Renal pelvis (tissue), 12 donors: ENCODE measurements at places on chromosomes 6 and 20. TPM values are rescaled to one million over a fixed set of nuclear protein-coding genes. Genes with fewer than 3 reads are reported as not detected.

- no peak for DNase-seq
These were observed 16.2 kb downstream of the HLA-DPB1 start for GRCh38 chr6:33091957-33092356.

DNA sequence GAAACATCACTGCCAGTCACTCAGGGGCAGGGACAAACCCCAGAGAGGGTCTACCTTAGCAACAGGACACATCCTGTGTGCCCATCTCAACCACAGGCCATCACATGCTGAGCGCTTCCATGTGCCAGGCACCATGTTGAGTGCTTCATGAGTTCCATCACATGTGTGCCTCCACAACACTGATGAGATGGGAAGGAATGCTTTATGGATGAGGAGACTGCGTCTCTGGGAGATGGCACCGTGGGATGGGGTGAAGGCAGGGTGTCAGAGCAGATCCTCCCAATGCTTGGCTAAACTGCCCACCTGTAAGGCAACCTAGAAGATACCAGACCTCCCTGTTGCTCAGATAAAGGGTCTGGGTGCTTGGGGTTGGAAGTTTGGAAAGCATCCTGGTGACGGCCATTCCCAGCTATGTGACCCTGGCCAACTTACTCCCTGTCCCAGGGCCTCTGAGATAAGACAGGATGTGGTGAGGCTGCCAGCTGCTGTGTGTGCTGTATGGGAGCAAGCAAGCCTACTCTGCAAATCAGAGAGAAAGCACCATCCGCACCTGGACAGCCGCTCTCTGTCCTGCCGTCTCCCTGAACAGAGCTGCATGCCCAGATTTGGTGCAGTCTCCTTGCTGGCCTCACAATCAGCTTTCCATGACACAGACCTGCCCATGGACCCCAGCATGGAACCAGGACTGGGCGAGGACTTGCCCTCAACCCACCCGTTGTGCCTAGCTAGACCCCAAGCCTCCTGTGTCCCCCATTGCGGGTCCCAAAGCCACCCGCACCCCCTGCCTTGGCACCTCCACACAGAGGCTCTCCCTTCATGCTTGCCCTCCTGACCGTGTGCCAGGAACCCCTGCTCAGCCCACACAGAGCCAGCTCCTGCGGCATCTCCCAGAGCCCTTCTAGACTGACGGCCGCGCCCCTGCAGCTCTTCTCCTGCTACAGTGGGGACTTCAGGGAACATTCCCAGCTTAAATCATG is 143.7 kb downstream of the SYNDIG1 start:
- DNase-seq: no peak

DNA sequence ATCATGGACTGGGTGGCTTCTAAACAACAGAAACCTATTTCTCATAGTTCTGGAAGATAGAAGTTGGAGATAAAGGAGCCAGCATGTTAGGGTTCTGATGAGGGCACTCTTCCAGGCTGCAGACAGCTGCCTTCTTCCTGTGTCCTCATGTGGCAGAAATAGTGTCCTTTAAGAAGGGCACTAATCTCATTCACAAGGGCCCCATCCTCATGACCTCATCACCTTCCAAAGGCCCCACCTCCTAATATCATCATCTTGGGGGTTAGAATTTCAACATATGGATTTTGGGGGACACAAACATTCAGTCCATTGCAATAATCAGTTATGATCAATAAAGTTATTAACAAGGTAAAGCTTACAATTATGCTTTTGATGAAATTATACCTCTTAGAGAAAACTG is 130.8 kb upstream of the SLC22A23 start:
- no peak for DNase-seq

KIF25 gene
- 0.25 TPM for polyA plus RNA-seq

- no peak for DNase-seq
These were observed 90.7 kb downstream of the KHDC1L start for GRCh38 chr6:73134588-73134987.

DNA sequence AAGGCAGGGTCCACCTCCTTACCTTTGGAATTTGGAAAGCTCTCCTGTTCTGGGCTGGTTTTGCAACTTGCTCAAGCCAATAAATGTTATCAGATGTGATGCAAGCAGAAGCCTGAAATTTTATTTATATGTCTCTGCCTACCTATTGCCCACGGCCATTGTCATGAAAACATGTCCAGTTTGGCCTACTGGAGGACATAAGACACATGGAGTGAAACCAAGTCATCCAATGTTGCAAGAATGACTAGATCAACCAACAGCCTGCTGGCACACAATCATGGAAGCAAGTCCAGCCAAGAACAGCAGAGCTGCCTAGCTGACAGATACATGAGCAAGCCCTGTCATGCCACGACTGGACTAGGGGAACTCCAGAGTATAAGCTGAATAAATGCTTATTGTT is 56.7 kb upstream of the IRAK1BP1 start:
- DNase-seq: no peak

ZNF334 gene
- 24.1 TPM for polyA plus RNA-seq

DNA sequence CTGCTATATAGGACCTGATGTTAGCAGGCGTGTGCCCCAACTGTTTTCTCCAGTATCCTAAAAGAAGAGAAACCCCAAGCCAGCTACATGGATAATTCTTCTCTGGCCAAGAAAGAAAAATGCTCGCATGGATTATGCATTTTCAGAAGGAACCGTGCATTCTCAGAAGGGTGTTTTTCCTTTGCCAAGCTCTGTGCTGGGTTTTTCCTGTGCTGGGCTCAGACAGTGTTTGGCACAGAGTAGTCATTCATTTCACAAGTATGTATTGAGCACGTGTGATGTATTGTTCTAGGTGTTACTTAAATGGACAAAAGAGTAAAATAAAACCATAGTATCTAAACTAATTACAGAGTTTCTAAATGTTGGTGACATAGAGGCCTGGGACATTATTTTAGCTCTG is 62.7 kb upstream of the ZNF133 start:
- DNase-seq: no peak

GPR63 gene
- polyA plus RNA-seq: 2.7 TPM

DNA sequence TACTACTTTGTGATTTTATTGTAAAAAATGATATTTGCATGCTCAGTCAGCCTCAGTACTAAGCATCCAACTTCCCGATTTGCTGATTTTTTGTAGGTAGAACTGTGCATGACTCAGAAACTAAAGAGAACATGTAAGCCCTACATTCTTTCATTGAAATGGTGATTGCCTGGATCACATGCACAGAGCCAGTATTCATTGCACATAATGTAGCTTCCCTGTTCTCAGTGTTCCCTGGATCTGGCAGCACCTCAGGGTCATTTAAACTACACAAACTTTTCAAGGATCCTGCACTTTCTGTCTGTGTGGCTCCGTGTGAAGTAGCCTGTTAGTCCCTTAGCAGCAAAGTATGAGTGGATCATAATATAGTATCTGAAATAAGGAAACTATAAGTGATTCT is 422.9 kb upstream of the AGPAT4 start:
- no peak for DNase-seq

TBXT gene
- polyA plus RNA-seq: not detected

DNA sequence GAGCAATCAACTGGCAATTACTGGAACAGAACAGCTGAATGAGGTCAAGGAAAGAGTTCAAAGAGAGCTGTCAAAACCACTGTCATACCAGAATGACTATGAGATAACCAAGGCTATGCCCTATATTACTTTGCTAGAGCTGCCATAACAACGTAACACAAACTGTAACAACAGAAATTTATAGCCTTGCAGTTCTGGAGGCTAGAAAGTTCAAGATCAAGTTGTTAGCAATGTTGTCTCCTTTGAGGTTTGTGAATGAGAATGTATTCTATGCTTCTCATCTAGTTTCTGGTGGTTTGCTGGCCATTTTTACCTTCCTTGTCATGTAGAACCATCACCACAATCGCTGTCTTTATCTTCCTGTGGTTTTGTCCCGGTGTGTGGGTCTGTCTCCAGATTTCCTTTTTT is 1323.0 kb upstream of the GJE1 start:
- no peak for DNase-seq

DNA sequence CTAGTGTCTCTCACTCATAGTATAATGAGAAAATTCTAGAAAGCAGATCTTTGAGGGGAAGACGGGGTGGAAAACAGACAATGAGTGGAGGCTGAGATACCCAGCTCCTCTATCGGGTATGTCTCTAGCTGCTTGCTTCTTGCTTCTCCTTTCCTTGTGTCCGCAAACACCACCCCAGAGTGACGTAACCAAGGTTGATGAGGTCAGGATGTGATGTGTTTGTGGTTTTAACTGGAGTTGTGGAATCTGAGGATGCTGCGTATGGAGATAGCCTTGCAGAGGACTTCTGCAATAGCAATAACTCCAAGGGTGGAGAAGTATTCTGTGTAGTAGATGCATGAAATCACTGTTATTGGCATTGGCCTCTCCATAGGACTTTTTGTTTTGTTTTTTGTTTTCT is 132.7 kb upstream of the IFNGR1 start:
- no peak for DNase-seq

SLC35F1 gene
- 2.7 TPM for polyA plus RNA-seq

DNA sequence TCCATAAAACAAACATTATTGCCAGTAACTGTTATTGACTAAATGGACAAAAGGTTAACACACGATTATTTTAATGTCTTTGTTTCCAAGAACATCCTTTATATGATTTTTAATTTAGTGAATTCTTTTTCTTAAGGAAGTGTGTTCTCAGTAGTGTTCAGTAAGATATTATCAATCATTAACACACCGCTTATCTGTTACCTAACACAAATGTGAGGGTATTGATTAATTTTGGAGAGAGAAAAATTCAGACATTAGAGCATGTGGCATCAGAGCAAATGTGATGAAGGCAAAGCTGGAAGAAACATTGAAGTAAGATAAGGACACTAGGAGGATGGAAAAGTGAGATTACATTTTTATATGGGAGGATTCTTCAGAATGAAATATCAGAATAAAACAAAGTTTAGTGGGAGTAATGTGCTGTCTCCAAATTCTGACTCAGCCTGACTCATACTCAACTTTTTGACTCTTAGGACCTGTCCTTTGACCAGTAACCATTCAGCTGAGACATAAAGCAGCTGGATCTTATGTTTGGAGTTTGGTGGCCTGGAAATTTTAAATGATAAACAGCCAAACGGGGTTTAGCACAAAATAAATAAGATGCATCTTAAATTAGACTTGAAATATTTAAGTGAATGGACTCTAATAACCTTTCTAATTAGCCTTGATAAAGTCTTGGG is 348.6 kb downstream of the CD109 start:
- peak; percentile 45 for DNase-seq

DNA sequence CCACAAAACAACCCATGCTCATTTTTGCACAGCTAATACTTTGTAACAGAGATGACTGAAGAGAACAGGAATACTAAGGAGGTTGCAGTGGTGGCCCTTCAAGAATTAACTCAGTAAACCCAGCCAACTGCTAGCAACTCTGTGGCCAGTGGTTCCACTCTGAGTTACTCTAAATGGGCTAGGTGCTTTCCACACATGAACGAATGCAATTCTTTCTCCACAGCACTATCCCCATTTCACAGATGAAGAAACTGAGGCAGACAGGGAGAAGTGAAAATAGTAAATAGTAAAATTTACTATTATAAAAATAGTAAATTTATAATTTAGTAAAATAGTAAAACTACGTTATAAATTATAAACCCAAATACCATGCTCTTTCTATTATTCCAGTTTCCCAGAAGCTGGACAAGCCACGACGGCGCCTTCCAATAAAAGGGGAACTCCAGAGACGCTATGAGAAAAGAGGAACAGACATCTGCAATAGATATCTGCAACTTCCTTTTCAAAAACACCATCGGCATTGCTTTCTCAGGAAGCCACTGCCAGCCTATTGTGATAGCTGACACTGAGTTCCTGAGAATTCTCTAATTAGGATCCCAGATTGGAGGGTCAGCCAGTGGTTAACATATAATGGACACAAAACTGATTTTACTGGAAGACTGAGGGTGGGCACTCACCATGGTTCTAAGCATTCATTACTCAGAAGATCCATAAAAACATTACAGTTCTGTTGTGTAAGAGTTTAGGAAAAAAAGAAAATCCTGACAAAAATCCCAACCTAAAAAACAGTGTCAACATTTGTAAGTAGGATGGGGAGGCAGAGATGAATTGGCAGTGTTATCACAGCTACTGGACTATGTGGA is 16.2 kb downstream of the FKBP1A start:
- DNase-seq: no peak

CALHM5 gene
- polyA plus RNA-seq: 2.2 TPM

DNA sequence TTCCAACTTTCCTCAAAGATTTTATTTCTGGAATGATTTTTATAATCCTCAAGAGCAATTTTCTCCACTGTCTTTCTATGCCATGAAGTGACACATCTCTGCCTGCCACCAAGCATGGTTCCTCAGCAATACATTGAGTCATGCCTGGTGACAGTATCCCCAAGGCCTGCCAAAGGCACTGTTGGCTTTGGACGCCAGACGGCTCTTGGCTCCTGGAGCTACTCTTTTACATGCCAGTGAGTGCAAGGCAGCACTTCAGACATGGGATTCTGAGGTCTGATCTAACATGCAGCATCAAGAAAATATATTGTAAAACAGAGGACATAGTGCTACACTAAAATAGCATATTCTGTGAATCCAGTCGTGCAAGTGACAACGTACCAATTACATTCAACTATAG is 20.1 kb upstream of the PLEKHG1 start:
- no peak for DNase-seq

GRCh38 chr6:45209762-45210161 is 118.4 kb upstream of the RUNX2 start:
- DNase-seq: no peak

DNA sequence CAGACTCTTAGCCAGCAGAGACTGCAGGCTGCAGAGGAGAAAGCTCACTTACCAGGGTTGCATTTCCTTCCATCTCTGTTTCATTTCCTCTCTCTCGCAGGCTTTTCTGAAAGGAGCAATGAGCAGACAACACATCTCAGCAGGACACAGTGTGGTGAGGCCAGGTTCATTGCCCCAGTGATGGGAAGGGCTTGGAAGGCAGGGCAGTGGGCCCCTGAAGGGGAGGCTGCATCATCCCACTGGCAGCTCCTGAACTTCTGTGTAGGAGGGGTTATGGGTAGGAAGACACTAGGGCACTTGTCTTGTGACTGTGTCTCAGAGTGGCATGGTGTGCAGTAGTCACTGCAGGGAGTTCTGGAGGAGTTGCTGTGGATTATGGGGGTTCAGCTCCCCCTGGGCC is 246.8 kb downstream of the QKI start:
- no peak for DNase-seq

- no peak for DNase-seq
These were observed 119.8 kb downstream of the BANF2 start for GRCh38 chr20:17819395-17820093.

GRCh38 chr6:149318581-149319286 is 1.2 kb downstream of the TAB2 start:
- no peak for DNase-seq

TREML2 gene
- polyA plus RNA-seq: 0.16 TPM

CTCFL gene
- 2.5 TPM for polyA plus RNA-seq

- no peak for DNase-seq
These were observed 3.8 kb upstream of the SIRPB1 start for GRCh38 chr20:1623501-1624205.

DNA sequence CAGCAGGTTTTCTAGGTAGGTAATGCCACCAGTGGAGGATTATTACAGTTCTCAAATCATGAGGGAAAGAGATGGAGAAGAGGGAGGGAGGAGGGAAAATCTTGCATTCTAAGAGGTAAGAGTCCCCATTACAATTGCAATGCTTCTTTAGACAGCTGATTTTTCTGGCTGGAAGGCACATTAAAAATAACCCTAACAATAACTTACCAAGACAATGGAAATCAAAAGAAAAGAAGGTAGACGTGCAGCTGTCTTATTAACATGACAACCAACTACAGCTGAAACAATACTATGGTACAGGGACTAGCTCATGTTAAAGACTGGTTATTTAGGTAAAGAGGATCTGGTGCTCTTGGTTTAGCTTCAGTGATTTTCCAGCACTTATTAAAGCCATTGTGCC is 24.6 kb downstream of the MCUR1 start:
- DNase-seq: no peak
